ENCODE measurements at places on chromosomes 16 and 17.
A peak's percentile ranks its signal among the peaks of the same experiment; 100 is the strongest.

DNA sequence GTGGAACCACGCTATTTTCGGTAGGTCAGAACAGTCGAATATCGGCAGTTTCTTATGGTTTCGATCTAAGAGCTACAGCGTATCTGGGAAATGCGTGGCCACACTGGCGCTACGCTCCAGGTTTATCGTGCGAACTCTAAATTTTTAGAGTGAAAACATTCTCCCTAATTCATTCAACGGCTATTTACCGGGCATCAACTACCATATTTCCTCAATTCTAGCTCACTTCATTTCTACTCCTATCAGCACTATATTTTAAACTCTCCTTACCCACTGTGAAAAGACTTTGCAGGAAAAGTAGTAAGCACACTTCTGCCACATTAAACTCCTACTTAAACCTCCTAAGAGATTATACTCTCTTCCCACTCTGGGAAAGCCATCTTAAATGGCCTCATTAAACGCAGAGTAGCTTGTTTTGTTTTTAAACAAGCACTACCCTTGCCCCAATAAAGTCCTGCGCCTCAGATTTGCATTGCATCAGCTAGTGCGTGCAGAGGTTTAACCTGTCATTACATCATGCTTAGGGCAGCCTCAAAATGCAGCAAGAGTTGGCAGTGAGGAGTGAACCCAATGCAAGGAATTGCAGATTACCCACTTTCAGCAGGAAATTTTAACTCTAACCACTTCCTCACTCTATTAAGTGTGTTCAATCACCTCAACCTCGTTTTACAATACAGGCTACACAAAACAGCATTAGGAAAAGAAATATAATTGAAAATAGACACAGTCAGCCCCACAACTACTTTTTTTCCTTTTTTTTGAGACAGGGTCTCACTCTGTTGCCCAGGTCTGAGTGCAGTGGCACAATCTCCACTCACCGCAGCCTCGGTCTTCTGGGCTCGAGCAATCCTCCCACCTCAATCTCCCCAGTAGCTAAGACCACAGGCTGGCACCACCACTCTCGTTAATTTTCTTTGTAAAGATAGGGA lies 18.8 kb downstream of the SIAH1 start:
- peak; percentile 25 for DNase-seq

DNA sequence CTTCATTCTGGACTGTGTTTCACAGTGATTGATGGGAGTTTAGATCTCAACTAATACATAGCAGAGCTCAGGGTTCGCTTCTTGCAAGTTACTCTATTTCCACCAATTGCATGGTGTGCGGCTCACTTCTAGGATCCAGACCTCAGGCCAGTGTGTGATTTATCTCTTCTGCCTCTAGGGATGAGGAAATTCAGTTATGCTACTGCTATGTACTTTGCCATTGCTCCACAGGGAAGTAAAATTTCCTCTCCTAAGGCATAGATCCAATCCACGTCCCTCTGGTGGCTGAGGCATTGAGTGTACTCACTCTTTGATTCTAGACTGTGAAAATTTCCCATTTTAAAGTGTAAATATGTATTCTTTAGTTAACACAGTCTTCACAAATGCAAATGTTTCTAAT lies 214.1 kb downstream of the HS3ST3B1 start:
- DNase-seq: no peak

GRCh38 chr16:49369651-49370611 lies 3.7 kb upstream of the C16orf78 start:
- no peak for DNase-seq

GRCh38 chr16:88706965-88707826 lies 893 bp downstream of the CTU2 start:
- no peak for DNase-seq

DNA sequence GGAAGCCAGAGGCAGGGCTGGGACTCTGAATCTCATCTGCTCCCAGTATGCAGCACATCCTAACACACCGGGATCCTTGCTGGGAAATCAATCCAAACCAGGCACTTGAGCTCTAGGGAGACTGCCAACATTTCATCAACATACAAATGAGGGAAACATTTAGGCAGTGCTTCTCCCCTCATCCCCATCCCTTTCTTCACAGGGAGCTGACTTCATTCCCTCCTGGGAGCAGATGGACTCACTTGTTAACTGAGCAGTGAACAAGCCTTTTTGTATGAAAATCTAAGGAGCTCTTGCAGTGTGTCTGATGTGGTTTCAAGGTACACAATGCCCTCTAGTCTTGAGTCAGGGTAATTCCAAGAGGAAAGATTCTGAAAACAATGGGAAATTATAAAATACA lies 96.3 kb downstream of the TMEM114 start:
- peak; percentile 7 for DNase-seq

- no peak for DNase-seq
Observed at GRCh38 chr17:14813649-14814370, 451.3 kb downstream of the PMP22 start.

- no peak for DNase-seq
Observed at GRCh38 chr17:15479703-15480102, 12.3 kb upstream of the CDRT4 start.

DNA sequence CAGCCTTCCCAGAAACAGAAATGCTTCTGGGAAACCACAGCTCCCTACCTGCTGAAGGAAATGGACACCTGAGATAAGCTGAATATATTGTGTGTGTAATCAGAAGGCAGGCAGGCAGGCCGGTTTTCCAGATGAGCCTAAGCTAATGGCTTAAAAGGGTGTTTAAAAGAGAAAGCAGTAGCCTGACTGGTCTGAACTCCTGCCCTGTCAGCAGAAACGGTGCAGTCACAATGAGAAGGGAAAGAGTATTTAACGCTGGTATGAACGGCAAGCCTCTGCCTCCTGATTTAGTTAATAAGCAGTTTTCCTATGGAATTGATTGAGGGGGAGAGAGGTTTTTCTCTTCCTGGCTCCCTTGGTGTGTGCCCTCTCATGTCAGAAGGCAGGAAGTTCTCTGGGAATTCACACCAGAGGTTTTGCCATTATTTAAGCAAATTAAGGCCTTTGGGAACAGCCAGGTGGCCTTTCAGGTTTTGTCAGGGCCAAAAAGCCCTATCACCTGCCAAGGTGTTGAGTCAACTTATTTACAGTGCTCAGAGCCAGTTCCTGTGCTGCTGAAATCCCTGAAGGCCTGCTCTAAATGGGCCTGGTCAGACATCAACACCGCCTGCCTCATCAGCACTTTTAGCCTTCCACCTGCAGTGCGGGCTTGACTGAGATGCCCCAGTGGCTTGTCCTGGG lies 41.6 kb downstream of the CDH1 start:
- no peak for DNase-seq

DNA sequence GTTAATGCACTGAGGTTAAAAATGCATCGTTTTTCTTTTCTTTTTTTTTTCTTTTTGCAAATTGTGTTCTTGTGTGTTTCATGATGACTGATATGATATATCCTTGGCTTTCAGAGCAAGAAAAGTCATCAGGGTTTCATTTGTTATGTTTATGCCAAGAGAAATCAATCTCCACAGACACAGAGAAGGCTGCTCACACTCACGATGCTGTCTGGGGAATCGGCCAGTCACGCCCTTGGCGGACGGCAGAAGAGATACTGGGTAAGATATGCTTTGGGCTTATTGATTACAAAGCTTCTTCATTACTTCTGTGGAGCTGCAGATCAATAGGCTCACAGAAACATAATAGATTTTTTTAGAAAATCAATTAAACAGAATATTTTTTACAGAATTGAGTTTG lies 42.2 kb upstream of the TNRC6C start:
- DNase-seq: no peak

DNA sequence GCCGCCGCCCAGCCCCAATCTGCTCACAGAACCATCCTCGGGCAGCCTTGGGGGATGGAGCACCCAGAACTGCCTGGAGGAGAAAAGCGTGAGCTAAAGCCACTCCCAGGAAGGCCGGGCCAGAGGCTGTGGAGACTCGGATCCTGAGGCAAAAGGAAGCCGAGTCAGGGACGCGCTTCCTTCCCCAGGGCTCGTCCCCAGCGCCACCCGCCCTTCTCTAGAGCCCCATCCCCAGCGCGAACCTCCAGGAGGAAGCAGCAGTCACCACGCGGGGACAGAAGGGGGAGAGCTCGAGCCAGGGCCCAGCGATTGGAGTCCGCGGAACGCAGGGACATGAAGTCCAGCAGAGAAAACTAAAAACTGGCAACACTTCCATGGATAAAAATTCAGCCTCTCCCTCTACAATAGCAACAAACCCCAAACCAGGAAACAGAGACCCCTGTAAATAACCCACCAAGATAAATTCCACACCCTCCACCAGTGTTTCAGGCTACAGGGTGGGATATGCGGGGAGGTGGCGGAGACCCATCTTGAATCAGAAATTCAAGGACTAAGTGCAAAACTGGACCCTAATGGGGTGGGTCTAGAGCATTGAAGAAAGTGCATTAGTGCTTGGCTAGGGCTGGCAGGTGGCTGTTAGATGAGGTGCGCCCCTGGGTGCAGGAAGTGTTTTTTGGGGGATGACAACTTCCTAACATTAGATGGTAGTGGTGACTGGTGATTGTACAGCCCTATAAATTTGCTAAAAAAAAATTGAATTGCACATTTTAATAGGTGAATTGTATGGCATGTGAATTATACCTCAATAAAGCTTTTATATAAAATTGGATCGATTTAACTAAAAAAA lies 116.1 kb upstream of the METRNL start:
- peak; percentile 32 for DNase-seq

- no peak for DNase-seq
Observed at GRCh38 chr16:87041286-87041685, 275.9 kb downstream of the C16orf95 start.

DNA sequence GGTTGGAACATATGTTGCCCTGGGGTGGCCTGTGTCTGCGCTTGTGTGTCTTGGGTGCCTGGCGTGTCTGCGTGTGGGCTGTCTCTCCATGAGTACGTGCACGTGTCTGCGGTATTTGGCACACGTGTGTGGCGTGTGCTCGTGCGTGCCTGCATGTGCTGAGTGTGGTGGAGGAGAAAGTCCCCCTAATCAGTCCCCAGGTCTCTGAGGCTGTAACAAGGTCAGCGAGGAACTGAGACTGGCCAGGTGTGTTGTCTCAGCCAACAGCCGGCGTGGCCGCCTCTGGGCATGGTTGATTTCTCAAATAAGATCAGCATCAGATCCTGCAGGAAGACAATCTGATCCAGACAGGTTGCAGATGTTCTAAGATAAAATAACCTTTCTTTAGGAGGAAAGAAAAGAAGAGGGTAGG lies 3.5 kb upstream of the CPNE7 start:
- no peak for DNase-seq

- DNase-seq: no peak
Observed at GRCh38 chr17:54982399-54982798, 13.8 kb downstream of the STXBP4 start.

- no peak for DNase-seq
Observed at GRCh38 chr17:78349891-78350642, 9.8 kb downstream of the SOCS3 start.

Data from hippocampal formation (tissue), 2 donors.